ENCODE measurements at places on chromosomes 7 and 10. TPM values are rescaled to one million over a fixed set of nuclear protein-coding genes. Genes with fewer than 3 reads are reported as not detected.

HTR5A gene
- total RNA-seq: not detected

NPSR1 gene
- total RNA-seq: not detected

DNA sequence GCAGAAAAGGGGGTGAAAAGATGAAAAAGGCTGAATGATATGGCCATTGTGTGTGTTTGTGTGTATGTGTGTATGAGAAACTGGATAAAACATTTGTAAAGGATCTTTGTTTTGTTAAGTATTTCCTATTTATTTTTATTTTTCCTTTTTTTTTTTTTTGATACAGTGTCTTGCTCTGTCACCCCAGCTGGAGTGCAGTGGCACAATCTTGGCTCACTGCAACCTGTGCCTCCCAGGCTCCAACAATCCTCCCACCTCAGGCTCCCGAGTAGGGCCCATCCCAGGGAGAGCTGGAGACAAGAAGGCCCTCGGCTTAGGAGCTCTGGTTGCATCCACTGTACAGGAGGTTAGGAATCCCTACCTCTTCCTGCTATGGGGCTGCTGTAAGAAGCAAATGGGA, 6.9 kb upstream of the CALML5 start:
- H3K36me3 ChIP-seq: no peaks in the 10 kb centered on the region
- peaks cover 23% of the 10 kb centered on the region for H3K4me1 ChIP-seq
- H3K4me3 ChIP-seq: no peak overlapping the region
- H3K27ac ChIP-seq: no peak overlapping the region
- H3K27me3 ChIP-seq: no peaks in the 10 kb centered on the region

- no peak overlapping the region for H3K27ac ChIP-seq
- no peak for DNase-seq
- H3K36me3 ChIP-seq: peaks cover 53% of the 10 kb centered on the region
- no peaks in the 10 kb centered on the region for H3K27me3 ChIP-seq
- H3K4me3 ChIP-seq: no peak overlapping the region
Measured at GRCh38 chr7:157400171-157400860, 63.5 kb downstream of the DNAJB6 start.

- peaks cover 7% of the 10 kb centered on the region for H3K4me1 ChIP-seq
- DNase-seq: no peak
- no peak overlapping the region for H3K4me3 ChIP-seq
- no peak overlapping the region for H3K27ac ChIP-seq
Measured at GRCh38 chr10:11679946-11680345, 62.2 kb upstream of the ECHDC3 start.

GRCh38 chr10:126569513-126570244, 100.8 kb downstream of the C10orf90 start:
- no peak overlapping the region for H3K4me3 ChIP-seq
- DNase-seq: no peak
- no peak overlapping the region for H3K27ac ChIP-seq
- no peaks in the 10 kb centered on the region for H3K4me1 ChIP-seq
- H3K36me3 ChIP-seq: no peaks in the 10 kb centered on the region
- no peaks in the 10 kb centered on the region for H3K27me3 ChIP-seq

GIGYF1 gene
- total RNA-seq: 53.4 TPM

- no peak for DNase-seq
- peaks cover 4% of the 10 kb centered on the region for H3K36me3 ChIP-seq
- no peak overlapping the region for H3K4me3 ChIP-seq
- H3K4me1 ChIP-seq: peaks cover 27% of the 10 kb centered on the region
Measured at GRCh38 chr10:70829543-70829942, 13.8 kb downstream of the SGPL1 start.

GRCh38 chr10:24862589-24862988, 89.8 kb downstream of the PRTFDC1 start:
- H3K27me3 ChIP-seq: no peaks in the 10 kb centered on the region
- no peak overlapping the region for H3K4me3 ChIP-seq
- DNase-seq: no peak
- H3K27ac ChIP-seq: no peak overlapping the region
- H3K4me1 ChIP-seq: peaks cover 12% of the 10 kb centered on the region

DNA sequence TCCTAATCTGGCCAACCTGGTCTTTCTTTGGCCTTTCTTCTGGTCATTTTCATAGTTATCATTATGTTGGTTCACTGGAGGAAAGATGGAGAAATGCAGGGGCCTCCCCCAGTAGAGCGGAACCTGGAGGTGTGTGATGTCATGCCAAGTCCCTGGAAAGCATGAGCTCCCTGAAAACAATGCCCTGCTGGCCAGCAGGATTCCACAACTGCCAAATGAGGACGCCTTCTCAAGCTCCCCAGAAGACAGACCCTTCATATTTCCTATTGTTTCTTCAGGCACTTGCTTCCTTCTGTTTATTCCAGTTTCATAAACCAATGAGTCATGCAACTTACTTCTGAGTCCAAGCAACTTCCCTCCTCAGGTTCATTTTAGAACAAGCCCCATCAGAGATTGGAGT, 339.0 kb downstream of the GATA3 start:
- H3K27ac ChIP-seq: no peak overlapping the region
- no peaks in the 10 kb centered on the region for H3K36me3 ChIP-seq
- no peak for DNase-seq
- H3K4me3 ChIP-seq: no peak overlapping the region
- no peaks in the 10 kb centered on the region for H3K4me1 ChIP-seq

GRCh38 chr10:74753442-74754211, 72.8 kb upstream of the KAT6B start:
- no peak overlapping the region for H3K4me3 ChIP-seq
- no peaks in the 10 kb centered on the region for H3K4me1 ChIP-seq
- H3K27ac ChIP-seq: no peak overlapping the region

PPP1R3A gene
- total RNA-seq: 0.24 TPM

KLLN gene
- 0.71 TPM for total RNA-seq

DNA sequence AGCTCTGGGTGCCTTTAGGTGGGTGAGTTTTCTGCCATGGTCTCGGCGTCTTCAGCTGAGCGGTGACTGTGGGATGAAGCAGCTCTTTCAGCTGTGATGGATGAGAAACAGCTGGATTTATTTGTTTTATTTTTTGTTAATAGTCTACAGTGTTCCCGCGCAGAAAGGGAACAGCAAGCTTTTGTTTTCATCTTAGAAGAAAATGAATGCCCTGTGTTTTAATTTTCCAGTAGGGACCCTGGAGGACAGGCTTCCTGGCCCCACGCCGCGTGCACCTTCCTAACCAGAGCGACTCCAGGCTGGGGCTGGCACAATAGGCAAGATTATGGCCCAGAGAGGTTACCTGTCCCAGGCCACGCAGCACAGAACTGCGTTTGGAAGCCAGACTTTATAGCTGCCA, 57.6 kb downstream of the GTF2IRD1 start:
- no peak overlapping the region for H3K4me3 ChIP-seq
- no peak for DNase-seq
- peaks cover 24% of the 10 kb centered on the region for H3K36me3 ChIP-seq
- no peak overlapping the region for H3K27ac ChIP-seq

GRCh38 chr7:93279541-93279940, 47.4 kb downstream of the VPS50 start:
- H3K27ac ChIP-seq: no peak overlapping the region
- no peak overlapping the region for H3K4me3 ChIP-seq
- H3K27me3 ChIP-seq: no peaks in the 10 kb centered on the region

- H3K4me1 ChIP-seq: no peaks in the 10 kb centered on the region
- no peak for DNase-seq
- H3K4me3 ChIP-seq: no peak overlapping the region
- H3K36me3 ChIP-seq: no peaks in the 10 kb centered on the region
Measured at GRCh38 chr7:123455965-123456470, 78.4 kb downstream of the IQUB start.

CACNB2 gene
- 1.4 TPM for total RNA-seq
